ENCODE measurements at places on chromosomes 3 and 15.

DNA sequence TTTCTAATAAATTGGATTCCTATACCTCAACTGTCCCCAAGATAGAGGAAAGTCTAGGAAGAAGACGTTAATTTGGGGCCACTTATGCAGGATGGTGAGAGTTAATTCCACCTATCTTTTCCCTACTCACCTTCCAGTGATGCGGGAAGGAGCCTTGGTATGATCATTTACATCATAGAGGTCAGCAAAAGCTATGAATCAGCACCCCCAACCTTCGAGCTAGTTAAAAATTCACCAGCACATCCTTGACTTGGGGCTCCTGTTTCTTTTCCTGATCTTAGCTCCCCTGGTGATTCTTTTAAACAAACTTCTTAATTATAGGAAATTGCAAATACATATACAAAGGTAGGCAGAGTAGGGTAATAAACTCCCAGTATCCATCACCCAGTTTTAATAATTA, 366.6 kb downstream of the SOX2 start:
- DNase-seq: no peak

DNA sequence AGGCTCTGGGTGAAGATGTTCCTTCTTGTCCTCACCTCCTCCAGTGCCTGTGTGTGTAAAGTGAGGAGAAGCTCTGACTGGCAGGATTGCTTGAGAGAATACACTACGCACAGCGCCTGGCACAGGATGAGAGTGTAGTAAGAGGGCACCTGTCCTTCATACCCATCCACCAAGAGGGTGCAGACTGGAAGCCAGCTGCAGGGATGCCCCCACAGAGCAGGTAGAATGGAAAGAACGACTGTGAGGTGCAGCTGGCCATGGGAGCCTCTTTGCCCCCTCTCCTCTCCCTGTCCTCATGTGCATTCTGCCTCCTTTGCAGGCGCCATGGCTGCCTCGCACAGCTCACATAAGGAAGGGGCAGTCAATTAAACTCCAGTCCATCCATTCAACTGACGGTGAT, 12.3 kb downstream of the FBXL22 start:
- no peak for DNase-seq

DNA sequence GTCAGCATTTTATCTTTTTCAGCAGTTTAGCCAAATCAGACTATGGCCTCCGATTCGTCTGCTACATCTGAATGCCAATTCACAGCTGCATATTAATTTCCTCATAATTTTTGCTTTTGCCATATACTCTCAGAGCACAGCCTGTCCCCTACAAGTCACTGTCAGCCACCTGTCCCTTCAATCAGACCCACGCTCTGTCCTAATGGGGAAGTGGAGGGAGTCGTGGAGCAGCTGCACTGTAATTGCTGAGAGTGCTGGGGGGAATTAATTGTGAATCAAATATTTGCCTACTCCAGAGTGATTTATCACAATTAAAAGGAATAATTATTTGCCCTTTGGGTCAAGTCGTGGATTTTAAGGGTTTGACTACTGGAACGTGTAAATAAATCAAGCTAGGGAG, 75.5 kb downstream of the EBLN2 start:
- no peak for DNase-seq

- DNase-seq: no peak
Measured at GRCh38 chr15:77168616-77169015, 97.7 kb upstream of the TSPAN3 start.

- no peak for DNase-seq
Measured at GRCh38 chr15:53159458-53159857, 369.3 kb upstream of the ONECUT1 start.

DNA sequence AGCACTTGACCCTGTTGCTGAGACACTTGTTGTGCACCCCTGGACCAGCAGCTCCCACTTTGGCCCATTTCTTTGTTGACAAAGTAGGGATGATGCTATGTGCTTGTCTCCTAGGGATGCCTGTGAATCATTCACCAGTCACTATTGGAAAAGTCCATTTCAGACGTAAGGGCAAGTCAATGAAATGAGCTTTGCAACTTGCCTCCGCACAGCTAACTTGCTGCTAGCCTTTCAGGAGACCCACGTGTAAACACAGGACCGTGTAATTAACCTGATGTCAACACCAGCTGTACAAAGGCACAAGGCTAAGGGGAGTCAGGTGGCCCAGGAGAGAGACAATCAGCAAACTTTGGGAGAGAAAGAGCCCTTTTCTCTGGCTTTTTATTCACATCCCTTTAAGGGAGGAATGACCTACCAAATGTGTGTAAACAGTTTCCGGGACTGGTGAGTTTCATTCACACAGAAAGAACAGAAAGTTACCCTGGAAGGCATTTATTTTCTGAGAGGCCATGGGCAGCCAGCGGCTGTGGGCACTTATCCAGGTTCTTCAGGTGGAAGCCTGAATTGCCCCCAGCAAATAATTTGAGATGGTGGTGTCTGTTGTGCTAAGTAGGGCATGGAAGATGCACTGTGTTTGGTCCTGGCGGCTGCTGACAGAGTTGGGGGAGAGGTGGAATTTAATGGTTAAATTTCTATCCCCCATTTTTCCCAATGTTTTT, 54.0 kb downstream of the TIPARP start:
- DNase-seq: no peak

- DNase-seq: no peak
Measured at GRCh38 chr15:43511012-43511885, 6.2 kb upstream of the MAP1A start.

DNA sequence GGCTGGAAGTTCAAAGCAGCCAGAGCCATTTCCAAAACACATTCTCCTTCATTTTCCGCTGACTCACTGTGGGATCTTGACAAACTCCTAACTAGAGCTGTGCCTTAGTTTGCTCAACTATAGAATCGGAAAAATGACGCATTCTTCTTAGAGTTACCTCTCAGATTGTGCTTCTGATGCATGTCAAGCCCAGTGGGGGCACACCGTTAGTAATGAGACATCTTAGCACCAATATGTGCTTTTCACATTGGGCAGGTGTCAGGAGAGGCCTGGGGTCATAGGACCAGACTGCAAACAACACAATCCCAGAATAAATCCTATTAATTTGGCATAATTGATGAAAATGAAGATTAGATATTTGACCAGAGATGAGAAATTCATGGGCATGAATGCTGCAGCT, 71.3 kb upstream of the UBE3A start:
- DNase-seq: no peak

DNA sequence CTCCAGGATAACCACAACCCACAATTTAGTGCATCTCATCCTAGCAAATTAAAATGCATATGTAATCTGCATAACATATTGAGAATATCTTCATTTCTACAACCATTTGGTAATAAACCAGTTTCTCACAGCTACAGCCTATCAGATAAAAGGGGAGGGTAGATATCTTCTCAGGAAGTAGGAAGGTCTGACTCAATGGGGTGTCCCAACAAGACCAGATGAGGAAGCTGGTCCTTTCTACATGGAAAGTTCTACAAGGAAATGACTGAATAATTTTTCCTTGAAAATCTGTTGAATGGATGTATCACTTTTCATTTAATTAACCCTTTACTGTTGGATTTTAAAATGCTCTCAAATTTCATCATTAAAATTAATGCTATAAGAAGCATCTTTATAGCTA, 17.4 kb upstream of the TMPRSS7 start:
- DNase-seq: no peak

GRCh38 chr3:194720048-194720447, 34.4 kb downstream of the FAM43A start:
- no peak for DNase-seq

DNA sequence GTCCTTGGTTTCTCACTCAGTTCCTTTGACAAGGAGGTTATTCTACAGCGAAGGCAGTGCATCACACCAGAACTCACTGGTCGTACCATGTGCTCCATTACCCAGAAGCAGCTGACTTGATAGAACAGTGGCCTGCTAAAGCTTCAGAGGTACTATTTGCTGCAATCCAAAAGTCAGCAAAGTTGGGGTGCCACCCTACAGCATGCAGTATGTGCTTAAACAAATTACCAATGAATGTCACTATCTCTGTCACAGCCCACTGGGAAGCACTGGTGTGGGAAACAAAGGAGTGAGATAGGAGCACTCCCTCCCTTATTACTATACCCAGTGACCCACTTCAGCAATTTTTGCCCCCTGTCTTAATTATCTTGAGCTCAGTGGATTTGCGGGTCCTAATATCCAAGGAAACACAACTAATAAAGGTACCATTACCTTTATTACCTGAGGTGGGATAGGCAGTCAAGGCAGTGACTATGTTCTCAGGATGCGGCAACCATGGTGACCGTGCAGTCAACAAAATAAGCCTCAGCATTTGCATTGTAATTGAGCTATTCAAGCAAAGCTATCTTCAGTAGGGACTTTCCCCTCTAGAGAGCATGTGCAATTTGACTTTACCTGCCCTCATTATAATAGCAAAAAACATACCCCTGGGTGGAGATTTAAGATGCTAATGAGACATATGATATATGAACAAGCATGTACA, 199.4 kb downstream of the OCA2 start:
- DNase-seq: no peak

DNA sequence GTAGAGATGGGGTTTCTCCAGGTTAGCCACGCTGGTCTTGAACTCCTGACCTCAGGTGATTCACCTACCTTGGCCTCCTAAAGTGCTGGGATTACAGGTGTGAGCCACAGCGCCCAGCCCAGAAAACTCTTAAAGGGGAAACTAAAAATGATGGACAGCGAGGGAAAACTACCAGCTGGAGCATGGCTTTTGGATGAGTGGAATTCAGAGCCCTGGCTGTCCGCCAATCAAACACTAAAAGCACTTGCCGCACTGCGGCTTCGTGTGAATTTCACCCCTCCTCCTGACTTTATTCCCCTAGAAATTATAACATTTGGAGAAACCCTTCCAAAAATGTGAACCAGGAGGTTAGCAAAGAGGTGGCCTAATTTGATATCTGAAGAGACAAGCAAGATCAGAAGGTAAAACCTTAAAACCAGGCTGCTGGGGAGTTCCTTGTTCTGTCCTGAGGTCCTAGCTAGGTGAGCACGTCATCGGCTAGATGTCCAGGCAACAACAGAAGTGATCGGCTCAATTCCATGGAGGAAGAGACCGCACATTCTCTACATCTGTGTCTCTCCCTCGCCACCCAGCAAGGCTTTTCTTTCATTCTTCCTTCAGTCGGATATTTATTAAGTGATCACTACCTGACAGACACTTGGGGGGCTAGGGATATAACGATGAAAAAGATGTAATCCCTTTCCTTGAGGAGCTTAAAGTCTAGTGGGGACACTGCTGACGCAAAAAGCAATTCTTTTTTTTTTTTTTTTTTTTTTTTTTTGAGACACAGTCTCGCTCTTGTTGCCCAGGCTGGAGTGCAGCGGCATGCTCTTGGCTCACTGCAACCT, 1.7 kb downstream of the TM4SF19 start:
- no peak for DNase-seq

- no peak for DNase-seq
Measured at GRCh38 chr3:196120291-196120951, 38.5 kb upstream of the TFRC start.

DNA sequence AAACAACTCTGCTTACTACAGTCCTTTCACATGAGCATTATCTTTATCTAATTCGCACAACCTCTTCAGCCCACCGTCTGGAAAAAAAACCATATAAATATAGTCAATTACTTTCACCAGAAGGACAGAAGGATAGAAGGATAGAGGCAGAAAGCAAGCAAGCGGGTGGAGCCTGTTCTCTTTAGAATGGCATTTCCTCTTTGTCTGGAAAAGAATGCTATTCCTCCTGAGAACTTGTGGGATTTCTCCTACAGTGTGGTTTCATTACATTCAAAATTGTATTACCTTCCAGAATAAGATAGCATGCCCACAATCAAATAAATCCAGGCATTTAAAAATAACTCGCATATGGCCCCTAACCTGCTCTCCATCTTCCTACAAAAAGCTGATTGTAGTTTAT, 23.1 kb downstream of the SLC30A4 start:
- no peak for DNase-seq

- DNase-seq: no peak
Measured at GRCh38 chr15:92028389-92028724, 174.8 kb downstream of the SLCO3A1 start.

- DNase-seq: no peak
Measured at GRCh38 chr3:31014317-31015040, 120.0 kb upstream of the GADL1 start.

GRCh38 chr15:95684693-95685115, 645.8 kb upstream of the NR2F2 start:
- DNase-seq: no peak

GRCh38 chr3:87788516-87788915, 270.3 kb downstream of the CGGBP1 start:
- no peak for DNase-seq

DNA sequence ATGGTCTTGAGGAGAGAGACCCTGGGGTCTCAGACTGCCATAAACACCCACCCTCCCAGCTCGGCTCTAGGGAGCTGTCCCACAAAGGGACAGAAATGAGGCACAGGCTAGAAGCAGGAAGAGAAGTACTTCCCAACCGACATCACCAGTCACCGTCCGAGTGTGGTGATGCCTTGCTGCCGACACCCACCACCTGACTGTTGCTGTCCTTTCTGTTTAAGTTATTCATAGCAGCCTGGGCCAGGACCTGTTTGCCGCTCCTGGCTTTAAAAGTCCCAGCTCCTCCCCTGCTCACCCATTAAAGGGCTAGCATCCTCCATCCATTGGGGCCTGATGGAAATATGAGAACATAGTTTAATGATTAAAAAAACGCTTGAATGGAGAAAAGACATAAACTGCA, 13.2 kb upstream of the SPG11 start:
- no peak for DNase-seq

DNA sequence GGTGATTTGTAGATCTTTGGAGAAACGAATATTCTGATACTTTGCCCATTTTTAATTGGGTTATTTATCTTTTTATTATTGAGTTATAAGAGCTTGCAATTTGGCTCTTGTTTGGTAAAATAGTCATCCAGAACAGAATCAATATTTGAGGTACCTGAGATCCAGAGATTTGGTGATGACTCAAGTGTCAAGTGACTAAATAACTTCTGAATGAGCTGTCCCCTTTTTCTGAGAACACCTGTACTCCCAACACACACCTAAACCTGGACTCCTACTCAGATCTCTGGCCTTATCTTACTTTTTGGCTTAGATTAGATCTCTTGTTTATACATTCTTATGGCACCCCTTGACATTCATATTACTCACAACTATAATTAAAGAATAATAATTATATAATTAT, 3.1 kb upstream of the TRA2B start:
- no peak for DNase-seq

DNA sequence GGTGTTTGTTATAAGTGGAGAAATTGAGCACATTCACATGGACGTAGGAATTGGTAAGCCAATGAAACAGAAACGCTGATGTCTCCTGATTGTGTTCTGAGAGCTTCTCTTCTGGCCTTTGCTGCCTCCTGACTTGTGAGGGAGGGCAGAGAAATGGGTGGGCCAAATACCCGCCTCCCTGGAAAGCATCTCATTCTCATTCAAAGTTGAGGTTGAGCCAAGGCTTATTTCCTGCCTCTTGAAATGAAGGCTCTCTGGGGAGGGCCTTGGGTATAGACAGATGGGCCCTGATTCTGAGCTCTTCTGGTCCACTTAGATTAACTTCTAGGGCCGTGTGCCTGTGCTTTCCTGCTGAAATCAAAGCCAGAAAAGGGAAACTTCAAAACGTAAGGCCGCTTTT, 57.4 kb upstream of the MYZAP start:
- no peak for DNase-seq

GRCh38 chr3:177333533-177334520, 136.5 kb upstream of the TBL1XR1 start:
- DNase-seq: no peak

All from T follicular helper cell (primary cell).